ENCODE measurements at places on chromosomes 1 and 21. TPM values are rescaled to one million over a fixed set of nuclear protein-coding genes. Genes with fewer than 3 reads are reported as not detected.

- no peak for DNase-seq
These were observed 1.3 kb upstream of the DNAJC16 start for GRCh38 chr1:15525050-15526020.

- no peak for DNase-seq
These were observed 237.1 kb downstream of the USH2A start for GRCh38 chr1:216186141-216186540.

DNA sequence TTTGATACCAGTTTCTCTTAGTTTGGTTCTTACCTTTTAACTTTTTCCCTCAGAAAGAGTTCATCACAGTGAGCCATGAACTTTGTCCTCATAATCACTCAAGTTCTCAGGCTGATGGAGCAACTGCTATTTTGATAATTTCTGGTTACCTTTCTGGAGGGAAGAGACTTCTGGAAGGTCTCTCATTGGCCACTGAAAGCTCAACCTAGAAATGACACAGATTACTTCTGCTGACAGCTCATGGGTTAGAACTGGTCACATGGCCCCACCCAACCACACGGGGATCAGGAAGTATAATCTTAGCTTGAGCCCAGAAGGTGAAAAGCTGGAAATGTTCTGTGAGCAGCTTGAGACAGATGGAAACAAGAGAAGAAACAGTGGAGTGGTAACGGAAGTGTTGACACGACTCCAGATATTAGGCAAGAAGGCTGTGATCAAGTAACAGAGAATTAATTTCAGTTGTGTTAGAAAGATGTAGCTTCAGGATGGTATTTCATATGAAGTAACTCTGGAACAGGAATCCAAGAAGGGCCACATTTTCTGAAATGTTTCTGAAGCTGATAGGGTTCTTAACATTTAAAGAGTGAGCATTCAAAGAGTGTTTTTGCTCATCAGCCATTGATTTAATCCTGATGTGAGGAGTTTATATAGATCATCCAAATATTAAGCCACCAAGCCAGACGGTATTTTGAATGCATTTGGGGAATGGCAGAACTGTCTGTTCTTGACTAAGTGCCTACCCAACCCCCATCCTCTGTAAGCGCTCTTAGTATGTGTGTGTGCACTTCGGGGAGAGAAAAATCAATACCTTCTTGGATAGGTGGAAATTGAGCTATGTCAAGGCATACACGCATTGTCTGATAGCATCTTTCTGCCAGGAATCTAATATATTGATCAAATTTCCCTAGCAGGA lies 21.9 kb upstream of the XPR1 start:
- DNase-seq: no peak

DNA sequence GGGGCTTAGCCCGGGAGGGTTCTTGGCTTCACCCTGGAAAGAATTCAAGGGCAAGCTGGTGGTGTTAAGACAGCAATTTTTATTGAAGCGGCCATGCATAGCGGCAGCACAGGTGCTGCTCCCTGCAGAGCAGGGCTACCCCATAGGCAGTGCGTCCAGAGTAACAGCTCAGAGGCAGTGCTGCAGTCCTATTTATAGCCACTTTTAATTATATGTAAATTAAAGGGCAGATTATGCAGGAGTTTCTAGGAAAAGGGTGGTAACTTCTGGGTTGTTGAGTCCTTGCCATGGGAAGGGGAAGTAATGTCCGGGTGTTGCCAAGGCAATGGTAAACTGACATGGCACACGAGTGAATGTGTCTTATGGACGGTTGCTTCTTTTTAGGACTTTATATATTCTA lies 57.0 kb downstream of the VPS26C start:
- no peak for DNase-seq

- DNase-seq: no peak
These were observed 41.0 kb upstream of the ZNF326 start for GRCh38 chr1:89953929-89954328.

- no peak for DNase-seq
These were observed 8.4 kb downstream of the KCNN3 start for GRCh38 chr1:154861607-154862094.

DNA sequence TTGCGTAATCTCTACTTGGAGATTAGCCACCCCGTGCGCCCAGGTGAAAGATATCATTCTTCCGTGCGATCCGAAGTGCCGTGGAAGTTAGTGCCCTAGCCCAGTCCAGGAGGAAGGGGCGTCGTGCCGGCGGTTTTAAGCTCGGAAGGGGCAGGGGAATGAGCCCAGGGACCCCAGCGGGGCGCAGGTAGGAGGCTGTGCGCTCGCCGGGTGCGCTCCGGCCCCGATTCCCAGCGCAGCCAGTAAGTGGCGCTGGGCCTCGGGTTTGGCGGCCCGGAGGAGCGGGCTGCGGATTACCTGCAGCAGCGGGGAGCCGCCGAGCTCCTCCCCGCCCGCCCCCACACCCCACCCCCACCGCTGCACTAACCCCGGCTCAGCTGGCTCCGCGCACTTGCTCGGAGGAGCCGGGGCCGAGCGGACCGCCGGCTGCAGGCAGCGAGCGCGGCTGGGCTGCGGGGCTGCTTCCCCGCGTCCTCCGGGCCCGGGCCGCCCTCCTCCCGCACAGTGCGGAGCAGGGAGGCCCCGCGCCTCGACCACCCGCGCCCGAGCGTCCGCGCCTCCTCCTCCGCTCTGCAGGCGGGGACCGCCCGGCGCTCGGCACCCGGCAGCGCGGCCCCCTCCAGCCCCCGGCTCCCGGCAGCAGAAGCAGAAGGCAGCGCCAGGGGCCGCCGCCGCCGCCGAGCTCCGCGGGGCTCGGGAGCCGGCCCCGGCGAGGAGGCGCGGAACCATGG lies at the start of gene RYR2:
TSS of gene RYR2 (plus strand) at position 390 of the 731 bp plus-strand sequence. CDS start at position 728, 338 bp downstream.
- DNase-seq: peak; percentile 80

- no peak for DNase-seq
These were observed 810 bp downstream of the SLC19A1 start for GRCh38 chr21:45541221-45542039.

DNA sequence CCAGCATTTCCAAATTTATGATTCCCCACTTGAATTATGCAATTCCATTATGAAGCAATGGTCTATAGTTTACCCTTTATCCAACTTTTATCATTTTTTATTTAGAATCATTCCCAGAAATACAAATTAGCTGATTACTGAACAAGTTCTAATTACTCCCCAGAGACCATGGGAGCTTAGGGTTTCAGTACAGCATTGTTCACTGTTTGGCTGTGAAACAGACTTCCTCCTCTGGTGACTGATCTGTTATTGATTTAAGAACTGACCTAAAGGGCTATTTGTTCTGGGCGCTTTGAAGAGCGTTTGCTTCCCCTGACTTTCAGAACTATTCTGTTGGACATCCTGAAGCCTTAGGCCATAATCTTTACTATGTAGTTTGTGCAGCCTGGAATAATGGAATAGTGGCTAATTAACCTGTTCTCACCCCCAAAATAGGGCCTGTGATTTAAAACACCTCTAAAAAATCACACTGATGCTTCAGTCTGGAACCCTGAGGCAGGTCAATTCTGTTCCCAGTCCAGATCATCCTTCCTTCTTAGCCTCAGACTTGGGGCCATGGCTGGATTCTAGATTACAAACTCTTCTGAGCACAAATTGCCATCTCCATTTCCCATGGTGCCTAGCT lies 58.7 kb downstream of the ALG14 start:
- DNase-seq: no peak

- peak; percentile 74 for DNase-seq
These were observed 4.2 kb upstream of the DYRK3 start for GRCh38 chr1:206631085-206631509.

DNA sequence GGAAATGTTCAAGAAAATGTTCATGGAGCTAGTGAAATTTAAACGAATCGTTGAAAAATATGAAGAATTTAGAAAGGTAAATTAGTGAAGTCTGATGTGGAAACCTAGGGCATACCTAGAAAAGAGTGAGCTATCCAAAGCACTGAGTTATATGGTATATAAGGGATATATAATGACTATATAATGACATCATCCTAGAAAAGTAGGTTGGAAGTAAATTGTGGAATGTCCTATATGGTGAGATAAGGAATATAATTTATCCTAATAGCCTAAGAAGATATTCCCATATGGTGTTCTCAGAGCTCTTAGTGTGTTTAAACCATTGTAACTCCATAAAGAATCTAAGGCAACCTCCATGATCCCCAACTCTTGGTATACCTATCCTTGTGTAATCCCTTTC lies 876.4 kb upstream of the ADGRL2 start:
- DNase-seq: no peak

DNA sequence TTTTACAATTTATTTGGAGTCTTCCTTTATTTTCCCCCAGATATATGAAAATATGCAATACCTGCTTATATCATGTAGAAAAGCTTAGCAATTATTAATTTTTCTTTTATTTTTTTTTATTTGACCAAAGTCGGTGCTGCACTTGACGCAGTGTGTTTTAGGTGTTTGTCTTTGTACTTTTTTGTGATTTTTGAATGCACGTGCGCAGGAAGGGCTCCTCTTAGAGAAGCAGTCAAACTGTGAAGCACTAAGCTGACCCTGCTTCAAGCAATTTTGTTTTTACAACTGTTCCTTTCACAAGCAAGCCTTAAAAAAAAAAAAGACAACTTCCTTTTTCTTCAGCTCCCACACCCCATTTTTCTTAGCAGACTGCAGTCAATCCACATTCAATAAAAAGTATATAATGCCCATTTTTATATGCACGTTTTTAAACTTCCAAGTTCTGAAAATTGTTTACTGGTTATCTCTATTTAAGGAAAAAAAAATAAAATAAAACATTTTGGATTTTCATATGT lies 267.4 kb downstream of the TM2D1 start:
- DNase-seq: no peak

- peak; percentile 69 for DNase-seq
These were observed 54.7 kb upstream of the IFFO2 start for GRCh38 chr1:19010995-19011844.

DNA sequence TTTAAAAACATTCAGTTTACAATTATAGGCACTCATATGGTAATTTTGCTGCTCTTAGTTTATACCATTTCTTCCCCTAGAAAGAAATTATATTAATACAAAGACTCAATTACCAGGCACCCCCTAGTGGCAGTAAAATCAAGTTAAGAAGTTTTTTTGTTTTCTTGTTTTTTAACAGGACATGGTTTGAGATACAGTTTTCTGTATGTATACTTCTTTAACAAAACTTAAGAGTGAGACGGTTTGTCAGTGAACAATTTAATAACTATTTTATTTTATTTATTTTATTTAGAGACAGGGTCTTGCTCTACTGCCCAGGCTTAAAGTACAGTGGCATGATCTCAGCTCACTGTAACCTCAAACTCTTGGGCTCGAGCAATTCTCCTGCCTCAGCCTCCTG lies 224.6 kb downstream of the FAF1 start:
- no peak for DNase-seq

DNA sequence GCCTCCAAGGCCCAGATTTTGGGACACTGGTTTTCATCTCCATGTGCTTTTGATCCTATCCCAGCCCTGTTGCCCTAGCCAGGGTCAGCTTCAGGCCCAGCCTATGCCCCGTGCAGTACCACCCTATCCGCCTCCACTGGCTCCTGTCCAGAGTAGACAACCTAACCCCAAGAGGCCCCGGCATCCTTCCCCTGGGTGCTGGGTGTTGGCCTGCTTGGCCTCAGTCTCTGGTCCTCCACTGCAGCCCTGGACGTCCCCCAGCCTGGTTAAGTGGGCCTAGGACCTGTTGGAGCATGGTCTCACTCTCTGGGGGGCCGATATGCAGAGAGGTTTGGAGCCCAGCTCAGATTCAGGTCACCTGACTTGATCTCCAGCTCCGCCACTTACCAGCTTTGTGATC lies 1.6 kb downstream of the CSF3R start:
- no peak for DNase-seq

GRCh38 chr1:15835205-15835740 lies 12.2 kb upstream of the SPEN start:
- DNase-seq: no peak

DNA sequence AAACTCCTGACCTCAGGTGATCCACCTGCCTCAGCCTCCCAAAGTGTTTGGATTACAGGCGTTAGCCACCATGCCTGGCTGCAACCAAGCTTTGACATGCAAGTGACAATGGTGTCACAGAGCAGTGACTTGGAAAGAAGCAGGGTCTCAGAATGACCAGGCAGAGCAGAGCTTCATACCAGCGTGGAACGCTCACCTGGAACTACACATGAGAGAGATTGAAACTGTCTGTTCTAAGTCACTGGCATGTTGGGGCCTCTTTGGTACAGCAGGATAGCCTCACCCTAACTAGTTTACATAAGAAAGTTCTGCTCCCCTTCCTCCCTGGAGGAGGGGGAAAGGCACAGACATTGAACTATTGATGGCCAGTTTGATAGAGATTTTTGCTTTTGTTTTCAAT lies 47.5 kb upstream of the ITPKB start:
- DNase-seq: no peak

- DNase-seq: peak; percentile 63
These were observed 11.8 kb upstream of the RHBDL2 start for GRCh38 chr1:38953433-38953860.

DNA sequence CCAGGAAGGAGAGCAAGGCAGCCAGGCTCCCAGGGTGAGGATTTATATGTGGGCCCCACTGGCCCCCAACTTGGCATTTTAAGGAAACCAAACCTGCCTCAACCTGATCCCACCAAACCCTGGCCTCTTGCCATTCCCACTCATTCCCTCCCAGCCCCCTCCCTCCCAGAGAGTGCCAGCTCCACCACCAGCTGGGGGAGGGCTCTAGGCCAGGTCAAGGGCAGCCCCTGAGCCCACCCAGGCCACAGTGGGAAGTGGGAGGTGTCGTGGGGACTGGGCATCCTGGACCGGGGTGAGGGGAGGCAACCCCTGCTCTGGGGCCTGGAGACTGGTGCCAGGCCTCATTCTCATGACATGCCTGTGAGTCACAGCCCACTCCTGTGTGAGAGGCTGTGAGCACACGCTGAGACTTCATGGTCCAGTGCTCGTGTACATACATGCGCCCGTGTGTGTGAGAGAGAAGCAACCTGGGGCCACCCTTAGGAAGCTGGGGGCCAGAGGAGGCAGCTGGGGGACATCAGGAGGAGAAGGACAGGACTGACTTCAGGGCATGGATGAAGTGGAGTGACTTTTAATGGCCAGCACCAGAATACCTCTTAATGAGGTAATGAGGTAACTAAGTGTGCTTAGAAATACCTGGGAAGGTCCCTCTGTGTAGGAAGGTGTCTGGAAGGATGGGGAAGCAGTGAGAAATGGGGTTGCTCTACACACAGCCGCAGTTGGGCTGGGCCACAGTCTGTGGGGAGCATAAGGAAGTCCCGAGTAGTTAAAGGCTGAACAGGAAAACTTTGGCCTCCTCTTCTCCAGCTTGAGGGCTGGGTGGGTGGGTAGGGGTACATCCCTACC lies at the start of gene S100A2:
TSS of gene S100A2 (minus strand) at position 316 of the 846 bp plus-strand sequence. CDS start 1,967 bp downstream, outside the sequence.
- DNase-seq: no peak

GRCh38 chr1:95002540-95003432 lies 70.0 kb downstream of the ALG14 start:
- DNase-seq: no peak

- no peak for DNase-seq
These were observed 3.1 kb downstream of the ESPN start for GRCh38 chr1:6427441-6428390.

The MPZ gene
- 6.1 TPM for total RNA-seq

The GPR153 gene
- 6.1 TPM for total RNA-seq

The TAL1 gene
- not detected for total RNA-seq

The SIM2 gene
- 0.34 TPM for total RNA-seq

The RAB29 gene
- total RNA-seq: 17.3 TPM

The TSPAN2 gene
- total RNA-seq: 13.0 TPM

The TMPRSS15 gene
- not detected for total RNA-seq

Data from H1 (cell line).